ENCODE measurements at places on chromosomes 12 and 14.
A peak's percentile ranks its signal among the peaks of the same experiment; 100 is the strongest.

DNA sequence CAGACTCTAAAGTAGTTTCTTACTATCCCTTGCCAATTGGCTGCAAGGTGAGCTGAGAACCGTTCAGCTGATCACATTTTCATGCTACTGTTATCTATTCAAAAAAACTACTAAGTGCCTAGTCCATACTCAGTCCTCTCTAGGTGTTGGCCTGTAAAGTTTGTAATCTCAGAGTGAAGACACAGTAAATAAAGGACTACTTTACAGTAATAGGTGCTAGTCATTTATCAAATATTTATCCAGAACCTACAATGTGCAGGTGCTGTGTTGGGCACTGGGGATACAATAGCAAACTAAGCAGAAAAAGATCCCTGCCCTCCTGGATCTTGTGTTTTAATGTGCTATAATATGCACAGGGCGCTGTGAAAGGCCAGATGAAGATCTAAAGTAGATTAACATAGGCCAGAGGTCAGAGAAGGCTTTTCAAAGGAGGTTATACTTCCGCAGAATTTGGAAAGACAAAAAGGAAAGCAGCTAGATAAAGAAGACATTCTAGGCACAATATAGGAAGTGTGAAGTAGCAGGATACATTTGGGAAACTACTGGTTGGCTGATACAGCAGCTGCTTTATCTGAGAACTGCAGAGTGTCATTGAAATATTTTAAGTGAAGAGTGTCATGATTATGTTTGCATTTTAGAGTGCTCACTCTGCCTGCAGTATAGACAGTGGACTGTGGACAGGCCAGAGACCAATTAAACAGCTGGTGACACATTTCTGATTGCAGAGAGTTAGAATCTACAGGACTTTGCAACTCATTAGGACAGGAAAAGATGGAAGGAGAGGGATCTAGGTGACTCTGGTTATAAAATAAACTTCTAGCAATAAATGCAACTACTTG, 8.0 kb upstream of the ACTR10 start:
- no peak for DNase-seq

GRCh38 chr14:59490756-59491155, 6.4 kb downstream of the JKAMP start:
- DNase-seq, result no peak

DNA sequence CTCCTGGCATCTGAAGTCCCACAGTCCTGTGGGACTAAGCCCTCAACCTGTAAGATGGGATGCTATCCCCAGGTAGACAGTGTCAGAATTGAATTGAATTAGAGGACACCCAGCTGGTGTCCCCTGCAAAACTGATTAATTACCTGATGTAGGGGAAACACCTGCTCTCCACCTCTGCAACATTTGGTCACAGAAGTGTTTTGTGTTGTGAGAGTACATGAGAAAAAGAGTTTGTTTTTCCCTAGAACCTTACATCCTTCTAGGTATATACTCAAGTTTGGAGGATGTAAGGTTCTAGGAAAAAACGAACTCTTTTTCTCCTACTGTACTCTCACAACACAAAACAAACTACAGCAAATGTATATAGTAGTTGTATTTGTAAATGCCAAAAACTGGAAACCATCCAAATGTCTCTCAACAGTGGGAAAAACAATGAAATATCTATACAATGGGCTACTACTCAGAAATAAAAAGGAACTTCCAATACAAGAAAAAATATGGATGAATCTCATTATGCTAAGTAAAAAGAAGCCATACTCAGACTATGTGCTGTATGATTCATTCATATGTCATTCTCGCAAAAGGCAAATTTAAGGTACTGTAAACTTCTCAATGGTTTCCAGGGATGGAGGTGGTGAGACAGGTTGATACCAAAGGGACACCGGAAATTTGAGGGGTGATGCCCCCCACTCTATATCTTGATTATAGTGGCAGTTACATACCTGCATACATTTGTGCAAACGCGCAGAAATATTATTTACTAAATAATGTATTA, 160.7 kb downstream of the MED13L start:
- no peak for DNase-seq

GRCh38 chr12:43815416-43815815, 9.3 kb upstream of the TWF1 start:
- DNase-seq, result no peak

DNA sequence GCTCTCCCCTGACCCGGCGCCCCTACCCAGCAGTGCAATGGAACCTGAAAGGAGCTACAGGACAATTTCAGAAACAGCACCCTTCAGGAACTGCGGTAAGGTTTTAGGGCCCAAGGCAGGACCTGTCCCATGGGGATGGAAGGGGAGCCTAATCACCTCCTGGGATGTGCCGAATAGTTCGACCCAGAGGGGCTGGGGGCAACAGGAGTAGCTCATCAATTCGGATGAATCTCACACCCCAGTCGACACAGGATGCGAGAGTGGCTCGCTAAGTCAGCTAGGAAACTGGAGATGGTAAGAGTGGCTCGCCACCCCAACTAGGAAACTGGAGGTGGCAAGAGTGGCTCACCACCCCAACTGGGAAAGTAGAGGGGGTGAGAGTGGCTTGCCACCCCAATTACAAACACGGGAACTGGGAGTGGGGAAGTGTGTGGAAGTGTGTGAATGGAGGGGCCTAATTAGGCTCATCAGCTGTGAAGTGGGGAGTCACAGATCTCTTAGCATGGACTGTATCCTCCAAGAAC, 57.1 kb downstream of the DHRS2 start:
- DNase-seq, result no peak

- DNase-seq, result no peak
Measured at GRCh38 chr14:51455041-51455835, 196.5 kb upstream of the FRMD6 start.

DNA sequence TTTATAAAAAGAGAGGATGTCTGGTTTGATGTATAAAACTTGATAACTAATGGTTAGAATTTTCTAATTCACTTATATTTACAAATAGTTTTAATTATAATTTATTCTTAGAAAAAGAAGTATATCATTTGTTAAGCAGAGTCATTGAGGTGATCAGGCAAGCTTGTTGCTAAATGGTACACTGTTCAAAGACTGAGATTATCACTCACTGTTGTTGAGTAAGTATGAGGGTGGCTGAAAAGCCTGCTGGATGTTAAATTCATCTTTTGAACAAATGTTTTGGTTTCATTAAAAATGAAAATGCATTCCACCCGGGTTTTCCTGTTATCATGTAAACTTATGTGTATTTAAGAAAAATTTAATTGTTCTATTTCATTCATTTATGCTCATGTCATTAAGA, 451.8 kb downstream of the ADAMTS20 start:
- no peak for DNase-seq

GRCh38 chr12:41034686-41035085, 153.4 kb upstream of the PDZRN4 start:
- no peak for DNase-seq

- no peak for DNase-seq
Measured at GRCh38 chr14:89466944-89467343, 49.9 kb upstream of the FOXN3 start.

- no peak for DNase-seq
Measured at GRCh38 chr12:68207276-68207675, 18.3 kb downstream of the IL26 start.

- no peak for DNase-seq
Measured at GRCh38 chr12:69042970-69043369, 110.0 kb upstream of the CPM start.

DNA sequence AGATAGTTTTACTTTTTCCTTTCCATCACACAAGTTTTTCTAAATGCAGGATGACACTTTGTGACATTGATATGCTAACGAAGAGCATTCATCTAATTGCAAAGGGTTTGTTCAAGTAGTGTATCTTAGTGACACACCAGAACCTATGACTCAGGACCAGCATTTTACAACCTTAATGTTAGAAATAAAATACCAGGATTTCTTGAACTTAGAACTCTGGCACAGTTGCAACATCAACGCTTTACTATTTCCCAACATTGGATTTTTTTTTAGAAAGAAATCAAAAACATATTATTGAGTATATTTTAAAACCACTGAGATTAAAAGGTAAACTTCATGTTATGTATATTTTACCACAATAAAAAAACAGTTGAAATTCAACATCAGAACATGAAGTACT, 17.9 kb upstream of the PLEKHG6 start:
- DNase-seq, result no peak

- DNase-seq, result no peak
Measured at GRCh38 chr12:104632724-104633201, 176.0 kb downstream of the CHST11 start.

GRCh38 chr14:99029916-99030305, 242.1 kb downstream of the BCL11B start:
- peak; percentile 30 for DNase-seq

- DNase-seq, result no peak
Measured at GRCh38 chr12:70283232-70283631, 40.0 kb downstream of the CNOT2 start.

DNA sequence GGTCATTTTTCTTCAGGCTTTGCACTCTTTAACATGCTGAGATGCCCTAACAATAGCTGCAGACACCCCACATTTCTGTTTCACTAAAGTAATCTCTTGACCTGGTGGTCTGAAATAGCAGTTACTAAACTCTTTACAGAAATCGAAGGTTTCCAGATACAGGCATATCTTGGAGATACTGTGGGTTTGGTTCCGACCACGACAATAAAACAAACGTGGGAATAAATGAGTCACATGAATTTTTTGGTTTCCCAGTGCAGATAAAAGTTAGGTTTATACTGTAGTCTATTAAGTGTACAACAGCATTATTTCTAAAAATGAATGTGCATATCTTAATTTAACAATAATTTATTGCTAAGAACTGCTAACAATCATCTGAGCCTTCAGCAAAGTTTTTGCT, 208.7 kb downstream of the EGLN3 start:
- DNase-seq, result no peak

DNA sequence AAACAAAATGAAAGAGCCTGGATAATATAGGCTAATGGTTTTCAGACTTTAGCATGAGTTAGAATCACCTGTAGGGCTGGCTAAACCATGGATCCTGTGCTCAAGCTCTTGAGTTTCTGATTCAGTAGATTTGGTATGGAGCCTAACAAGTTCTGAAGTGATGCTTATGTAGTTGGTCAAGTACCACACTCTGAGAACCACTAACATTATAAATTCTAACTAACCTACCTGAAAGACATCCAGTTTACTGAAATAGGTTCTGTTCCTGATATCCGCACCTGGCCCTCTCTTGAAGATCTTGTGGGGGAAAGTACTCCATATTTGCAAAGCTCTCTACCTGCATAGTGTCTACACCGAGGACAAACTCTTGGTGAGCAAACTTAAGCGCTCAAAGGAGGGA, 59.4 kb upstream of the VSX2 start:
- DNase-seq, result no peak

- no peak for DNase-seq
Measured at GRCh38 chr12:113506867-113507266, 35.2 kb upstream of the LHX5 start.

GRCh38 chr14:63523735-63524426, 19.3 kb downstream of the PPP2R5E start:
- no peak for DNase-seq

DNA sequence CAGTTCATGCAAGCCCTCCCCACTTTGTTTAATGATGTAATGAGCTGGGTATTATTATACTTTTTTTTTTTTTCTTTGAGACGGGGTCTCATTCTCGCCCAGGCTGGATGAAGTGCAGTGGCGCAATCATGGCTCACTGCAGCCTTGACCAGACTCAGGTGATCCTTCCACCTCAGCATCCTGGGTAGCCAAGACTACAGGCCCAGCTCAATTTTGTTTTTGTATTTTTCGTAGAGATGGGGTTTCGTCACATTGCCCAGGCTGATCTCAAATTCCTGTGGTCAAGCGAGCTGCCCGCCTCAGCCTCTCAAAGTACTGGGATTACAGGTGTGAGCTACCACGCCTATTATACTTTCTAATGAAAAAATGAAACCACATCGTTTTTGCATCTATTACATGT, 4.5 kb upstream of the DCAF11 start:
- DNase-seq, result no peak

- no peak for DNase-seq
Measured at GRCh38 chr12:124663771-124664366, 96.5 kb upstream of the NCOR2 start.

DNA sequence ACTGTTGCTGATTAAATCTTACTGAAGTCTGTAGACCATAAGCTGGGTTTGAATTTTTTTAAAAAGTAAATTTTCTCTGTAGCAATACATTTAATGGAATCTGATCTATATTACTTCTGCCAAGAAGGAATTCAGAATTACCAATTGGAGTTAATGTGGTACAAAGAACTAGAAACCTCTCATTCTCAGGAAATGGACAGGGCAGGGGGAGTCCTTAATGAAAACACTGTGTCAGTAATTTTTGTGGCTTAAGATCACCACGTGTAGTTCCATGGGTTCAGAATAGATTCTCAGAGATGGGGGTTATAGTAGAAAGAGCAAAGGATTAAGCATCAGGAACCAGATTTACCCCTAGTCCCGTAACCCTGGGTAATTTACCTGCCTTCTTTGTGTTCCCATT, 30.3 kb downstream of the FBXL14 start:
- no peak for DNase-seq

- no peak for DNase-seq
Measured at GRCh38 chr14:105389534-105389933, 8.8 kb upstream of the TEX22 start.

- no peak for DNase-seq
Measured at GRCh38 chr14:95305940-95306339, 13.8 kb downstream of the CLMN start.

GRCh38 chr14:71665157-71665556, 267.1 kb upstream of the RGS6 start:
- no peak for DNase-seq

DNA sequence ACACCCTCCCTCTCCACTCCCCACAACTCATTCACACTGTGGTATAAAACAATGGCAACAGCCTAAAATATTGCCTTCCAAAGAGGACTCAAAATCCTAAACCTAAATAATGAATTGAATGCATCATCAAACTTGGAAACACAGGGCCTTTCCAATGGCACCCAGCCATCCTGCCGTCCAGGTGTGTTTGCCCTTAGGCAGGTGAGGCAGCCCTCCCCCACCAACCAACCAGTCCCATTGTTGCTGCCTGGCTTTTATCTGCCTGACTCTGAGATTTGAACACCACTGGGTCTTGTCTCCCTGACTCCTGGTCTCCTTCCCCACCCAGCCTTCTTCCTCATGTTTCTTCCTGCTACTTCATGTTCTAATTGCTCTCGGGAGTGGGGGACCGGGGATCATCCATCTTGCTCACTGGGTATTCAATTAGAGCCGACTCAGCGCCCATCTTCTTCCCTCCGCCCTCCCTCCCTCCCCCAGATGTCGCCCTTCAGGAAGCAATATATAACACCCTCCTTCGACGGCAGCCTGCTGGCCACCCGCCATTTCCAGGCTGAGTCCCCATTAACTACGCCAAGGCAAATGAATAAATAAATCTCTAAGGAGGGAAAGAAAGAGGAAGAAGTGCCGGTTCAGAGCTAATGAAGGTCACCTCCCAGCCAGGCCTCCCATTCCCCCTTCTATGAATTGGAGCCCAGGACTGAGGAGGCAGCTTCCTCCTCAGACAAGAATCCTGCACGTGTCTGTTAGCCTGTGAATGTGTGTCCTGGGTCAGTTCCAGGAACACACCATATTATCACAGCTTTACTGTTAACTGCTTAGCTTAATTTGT, 36.3 kb upstream of the NTF3 start:
- DNase-seq, result no peak

GRCh38 chr12:104510145-104510872, 53.6 kb downstream of the CHST11 start:
- no peak for DNase-seq

Measured in CD4-positive, alpha-beta T cell (primary cell).